ENCODE measurements at places on chromosomes 6 and 20.

DNA sequence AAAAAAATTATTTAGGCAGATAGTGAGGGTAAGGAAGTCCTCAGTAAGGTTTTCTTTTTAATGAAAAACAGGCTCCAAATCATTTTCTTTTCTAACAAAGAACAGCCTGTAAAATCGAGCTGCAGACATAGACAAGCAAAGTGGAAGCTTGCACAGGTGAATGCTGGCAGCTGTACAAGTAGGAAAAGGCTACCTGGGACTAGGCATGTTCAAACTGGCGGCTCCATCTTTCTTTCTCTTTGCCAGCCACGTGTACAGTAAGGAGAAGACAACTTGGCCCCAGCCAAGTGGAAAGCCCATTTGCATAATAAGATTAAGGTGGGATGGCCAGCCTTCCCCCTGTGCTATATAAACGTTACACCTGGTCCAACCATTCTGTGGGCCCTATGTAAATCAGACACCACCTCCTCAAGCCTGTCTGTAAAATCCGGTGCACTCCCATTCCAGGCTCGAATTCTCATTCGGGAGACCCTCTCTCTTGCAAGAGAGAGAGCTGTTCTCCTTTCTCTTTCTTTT, 27.0 kb upstream of the SLC2A12 start:
- DNase-seq: no peak

DNA sequence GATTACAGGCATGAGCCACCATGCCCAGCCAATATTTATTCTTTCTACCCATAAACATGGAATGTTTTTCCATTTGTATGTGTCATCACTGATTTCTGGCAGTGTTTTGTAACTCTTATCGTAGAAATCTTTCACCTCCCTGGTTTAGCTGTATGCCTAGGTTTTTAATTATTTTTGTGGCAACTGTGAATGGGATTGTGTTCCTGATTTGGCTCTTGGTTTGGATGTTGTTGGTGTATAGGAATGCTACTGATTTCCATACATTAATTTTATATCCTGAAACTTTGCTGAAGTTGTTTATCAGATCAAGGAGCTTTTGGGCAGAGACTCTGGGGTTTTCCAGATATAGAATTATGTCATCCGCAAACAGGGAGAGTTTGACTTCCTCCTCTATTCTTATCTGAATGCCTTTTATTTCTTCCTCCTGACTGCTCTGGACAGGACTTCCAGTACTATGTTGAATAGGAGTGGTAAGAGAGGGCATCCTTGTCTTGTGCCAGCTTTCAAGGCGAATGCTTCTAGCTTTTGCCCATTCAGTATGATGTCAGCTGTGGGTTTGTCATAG, 198.6 kb downstream of the ZDHHC14 start:
- DNase-seq: no peak

DNA sequence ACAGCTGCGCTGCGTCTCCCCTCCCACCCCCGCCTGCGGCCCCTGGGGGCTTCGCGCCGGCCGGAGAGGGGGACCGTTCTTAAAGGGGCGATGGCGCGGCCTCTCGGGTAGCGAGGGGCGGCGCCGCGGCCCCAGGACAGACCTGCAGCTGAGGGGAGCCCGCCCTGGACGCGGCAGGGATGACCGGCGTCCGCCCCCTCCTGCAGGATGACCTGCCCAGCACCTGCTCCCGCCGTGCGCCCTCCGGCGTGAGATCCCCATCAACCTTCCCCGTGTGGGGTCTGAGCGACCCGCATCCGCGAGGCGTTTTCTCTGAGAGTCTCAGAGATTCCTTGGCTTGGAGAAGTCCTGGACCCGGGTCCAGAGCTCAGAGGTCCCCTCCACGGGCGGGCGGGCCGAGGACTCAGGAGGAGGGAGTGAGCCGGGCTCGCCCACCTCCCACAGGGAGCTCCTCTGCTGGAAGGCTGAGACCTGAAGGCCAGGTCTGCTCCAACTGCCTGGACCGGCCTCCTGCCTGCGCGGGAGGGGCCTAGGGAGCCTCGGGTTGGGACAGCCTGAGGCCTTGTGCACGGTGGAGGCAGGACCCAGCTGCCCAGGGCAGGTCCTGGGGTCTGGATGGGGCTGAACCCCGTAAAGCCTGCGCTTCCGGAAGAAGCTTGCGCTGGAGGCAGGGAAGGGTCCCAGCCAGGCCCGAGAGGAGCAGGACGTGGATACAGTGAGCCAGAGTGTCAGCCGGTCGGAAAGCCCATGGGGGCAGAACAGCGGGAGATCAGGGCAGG, 532 bp upstream of the NKAIN4 start:
- no peak for DNase-seq

DNA sequence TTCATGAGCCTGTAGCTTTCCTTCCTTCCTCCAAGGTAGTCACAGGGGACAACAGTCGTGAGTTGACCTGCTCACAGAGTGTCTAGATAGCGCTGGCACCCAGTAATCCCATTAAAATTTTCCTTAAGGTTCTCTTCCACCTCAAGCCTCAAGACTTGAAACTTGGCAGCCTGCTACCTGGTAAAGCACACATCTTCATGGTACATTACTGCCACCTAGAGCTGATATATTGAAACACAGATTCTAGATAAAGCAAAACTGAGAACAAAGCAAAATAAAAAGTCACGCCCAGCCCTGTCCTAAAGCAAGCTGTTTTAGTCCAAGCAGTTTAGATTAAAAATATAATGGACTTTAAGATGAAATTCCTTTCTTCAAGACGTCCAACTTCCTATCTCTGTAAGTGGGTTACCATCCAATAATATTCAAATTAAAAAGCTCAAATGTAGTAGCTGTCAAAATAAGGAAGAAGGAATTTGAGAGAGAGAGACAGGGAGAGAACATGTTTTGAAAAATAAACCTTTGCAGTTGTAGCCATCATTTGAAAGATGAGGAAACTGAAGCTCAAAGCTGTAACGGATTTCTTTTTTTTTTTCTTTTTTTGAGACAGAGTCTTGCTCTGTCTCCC, 50.7 kb upstream of the CD83 start:
- no peak for DNase-seq

DNA sequence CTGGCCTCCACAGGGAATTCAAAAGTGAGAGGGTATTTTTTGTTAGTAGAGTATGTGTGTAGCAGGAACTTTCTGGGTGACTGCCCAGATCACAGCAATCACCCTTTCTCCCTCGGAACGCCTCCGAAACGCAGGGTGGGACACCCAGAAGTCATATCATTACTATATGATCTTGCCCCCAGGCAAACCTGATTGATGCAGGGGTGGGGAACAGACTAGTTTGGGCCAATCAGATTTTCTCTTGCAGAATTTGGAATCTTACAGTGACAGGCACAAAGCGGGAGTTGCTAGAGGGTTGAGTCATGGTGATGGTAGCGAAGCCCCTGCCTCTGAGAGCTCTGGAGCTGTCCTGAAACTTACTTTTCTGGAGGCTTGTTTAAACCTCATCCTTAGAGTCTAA, 16.5 kb upstream of the RPN2 start:
- DNase-seq: no peak

GRCh38 chr6:39777218-39777617, 15.0 kb upstream of the DAAM2 start:
- no peak for DNase-seq

GRCh38 chr20:19887556-19888268, 129.4 kb upstream of the NAA20 start:
- DNase-seq: no peak

DNA sequence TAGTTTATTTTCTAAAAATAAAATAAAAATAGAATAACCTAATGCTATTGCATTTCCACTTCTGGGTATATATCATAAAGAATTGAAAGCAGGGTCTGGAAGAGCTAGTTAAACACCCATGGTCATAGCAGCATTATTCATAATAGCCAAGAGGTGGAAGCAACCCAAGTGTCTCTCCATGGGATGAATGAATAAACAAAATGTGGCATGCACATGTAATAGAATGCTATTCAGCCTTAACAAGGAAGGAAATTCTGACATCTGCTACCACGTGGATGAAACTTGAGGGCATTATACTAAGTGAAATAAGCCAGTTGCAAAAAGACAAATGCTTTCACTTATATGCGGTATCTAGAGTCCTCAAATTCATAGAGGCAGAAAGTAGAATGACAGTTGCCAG, 130.8 kb downstream of the TIAM2 start:
- DNase-seq: no peak

DNA sequence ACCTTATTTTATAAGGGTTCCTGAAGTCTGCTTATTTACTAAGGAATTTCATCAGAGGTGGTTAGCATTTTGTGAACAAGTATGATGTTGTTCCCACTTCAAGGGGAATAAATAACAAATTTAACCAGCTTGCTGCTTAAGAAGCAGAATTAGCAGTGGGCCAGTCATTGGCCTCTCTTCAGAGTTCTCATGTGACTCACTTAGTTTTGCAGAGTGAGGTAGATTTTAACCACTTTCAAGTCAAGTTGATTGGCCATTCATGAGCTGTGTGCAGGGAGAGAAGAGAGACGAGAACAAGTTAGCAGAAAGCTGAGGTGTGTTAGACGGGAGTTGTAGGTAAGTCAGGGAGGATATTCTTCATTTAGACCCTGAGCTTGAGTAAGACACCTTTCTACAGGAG, 18.1 kb downstream of the TOP1 start:
- no peak for DNase-seq

- DNase-seq: no peak
These were observed 82.0 kb downstream of the SLC35F1 start for GRCh38 chr6:117989086-117989485.

GRCh38 chr6:131519670-131520436, 53.2 kb upstream of the ARG1 start:
- no peak for DNase-seq

GRCh38 chr20:34517114-34517505, 888 bp downstream of the DYNLRB1 start:
- DNase-seq: no peak

GRCh38 chr6:111759836-111760785, 113.1 kb downstream of the FYN start:
- no peak for DNase-seq

Measured in tibial artery (tissue), 4 donors.